Stimulated activated CD8-positive, alpha-beta memory T cell treated with anti-CD3 and anti-CD28 coated beads, Interleukin-4, amount 100 ng/mL, for 4 hours (primary cell): ENCODE measurements at places on chromosomes 3 and 15.
A peak's percentile ranks its signal among the peaks of the same experiment; 100 is the strongest.

DNA sequence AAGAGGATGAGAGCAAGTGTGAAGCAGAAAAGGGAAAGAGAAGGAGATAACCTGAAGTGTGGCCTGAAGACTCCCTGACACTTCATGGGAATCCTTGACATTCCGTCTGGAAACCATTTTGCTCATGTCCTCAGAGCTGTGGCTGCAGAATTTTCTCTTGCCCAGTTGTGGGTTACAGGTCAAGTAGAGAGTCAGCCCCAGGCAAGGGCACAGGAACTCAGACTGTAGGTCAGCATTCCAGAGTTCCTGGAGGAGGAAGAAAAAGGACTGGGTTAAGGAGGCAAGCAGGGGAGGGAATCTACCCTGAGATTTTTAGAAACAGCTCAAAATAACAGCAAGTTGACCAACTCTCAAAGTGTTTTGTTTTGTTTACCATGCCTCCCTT lies 4.1 kb upstream of the THSD4 start:
- DNase-seq = no peak

- no peak for DNase-seq
Observed at GRCh38 chr3:128489674-128489926, 3.4 kb downstream of the GATA2 start.

- no peak for DNase-seq
Observed at GRCh38 chr15:74027688-74028087, 33.2 kb downstream of the PML start.

DNA sequence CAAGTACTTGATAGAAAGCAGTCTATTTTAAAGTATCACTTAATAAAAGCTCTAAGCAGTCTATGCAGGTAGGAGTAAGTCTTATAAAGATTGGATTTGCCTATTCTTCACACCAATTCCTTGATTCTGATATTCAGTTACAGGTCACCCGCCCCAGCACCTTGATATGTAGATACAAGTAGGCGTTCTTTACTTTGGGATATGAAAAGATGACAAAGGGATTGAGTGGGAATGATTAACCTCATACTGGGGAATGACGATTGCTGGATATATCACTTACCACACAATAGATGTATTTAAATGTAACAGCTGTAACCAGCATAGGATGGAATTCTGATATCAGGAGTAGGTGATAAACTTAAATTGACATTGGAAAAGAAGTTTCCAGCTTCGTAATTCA lies 47.1 kb downstream of the HHLA2 start:
- DNase-seq = no peak

DNA sequence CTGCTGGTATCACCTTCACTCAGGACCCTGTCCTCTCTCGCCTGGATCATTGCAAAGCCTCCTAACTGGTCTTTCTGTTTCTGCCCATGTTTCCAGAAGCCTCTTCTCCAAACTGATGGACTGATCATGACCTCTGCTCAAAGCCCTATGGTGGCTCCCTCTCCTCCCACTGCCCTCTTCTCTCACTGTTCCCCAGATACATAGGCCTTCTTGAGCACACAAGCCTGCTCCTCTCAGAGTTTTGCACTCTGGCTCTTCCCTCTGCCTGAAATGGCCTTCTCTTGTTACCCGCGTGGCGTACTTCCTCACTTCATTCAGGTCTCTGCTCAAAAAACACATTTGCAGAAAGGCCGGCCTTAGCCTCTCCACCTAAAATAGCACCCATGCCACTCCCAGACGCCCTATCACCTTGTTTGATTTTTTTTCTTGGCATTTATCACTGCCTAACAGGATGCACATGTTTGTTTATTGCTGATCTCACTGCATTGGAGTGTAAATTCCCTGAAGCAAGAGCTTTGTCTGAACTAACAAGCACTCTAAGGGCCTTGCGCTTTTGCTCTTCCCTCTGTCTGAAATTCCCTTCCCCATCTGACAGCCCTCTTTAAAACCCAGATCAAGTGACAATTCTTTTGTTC lies 1.4 kb upstream of the ETFA start:
- DNase-seq = no peak

DNA sequence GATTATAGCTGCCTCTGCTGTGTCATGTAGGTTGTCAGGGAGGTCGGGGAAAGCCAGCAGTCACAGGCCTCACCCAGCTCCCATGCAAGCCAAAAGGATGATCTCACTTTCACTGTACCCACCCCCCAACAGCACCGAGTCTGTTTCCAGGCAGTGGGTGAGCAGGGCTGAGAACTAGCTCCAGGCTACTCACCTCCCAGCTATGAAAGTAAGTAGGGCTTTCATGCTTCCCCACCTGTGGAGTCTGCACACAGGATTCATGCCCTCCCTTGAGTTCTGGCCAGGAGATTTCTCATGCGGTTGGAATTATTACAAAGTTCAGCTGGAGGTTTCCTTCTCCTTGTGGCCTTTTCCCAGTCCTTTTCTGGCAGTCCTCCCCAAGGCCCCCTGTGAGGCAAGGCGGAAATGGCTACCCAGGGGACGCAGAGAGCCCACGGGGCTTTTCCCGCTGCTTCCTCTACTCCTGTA lies 356.2 kb downstream of the SV2B start:
- DNase-seq = no peak

GRCh38 chr3:49779358-49780079 lies 6.8 kb downstream of the IP6K1 start:
- no peak for DNase-seq

- DNase-seq = no peak
Observed at GRCh38 chr3:14631101-14631497, 20.5 kb upstream of the CCDC174 start.

- DNase-seq = no peak
Observed at GRCh38 chr3:122350814-122351418, 25.9 kb downstream of the CSTA start.

GRCh38 chr15:40285151-40285550 lies 2.3 kb upstream of the ANKRD63 start:
- no peak for DNase-seq

DNA sequence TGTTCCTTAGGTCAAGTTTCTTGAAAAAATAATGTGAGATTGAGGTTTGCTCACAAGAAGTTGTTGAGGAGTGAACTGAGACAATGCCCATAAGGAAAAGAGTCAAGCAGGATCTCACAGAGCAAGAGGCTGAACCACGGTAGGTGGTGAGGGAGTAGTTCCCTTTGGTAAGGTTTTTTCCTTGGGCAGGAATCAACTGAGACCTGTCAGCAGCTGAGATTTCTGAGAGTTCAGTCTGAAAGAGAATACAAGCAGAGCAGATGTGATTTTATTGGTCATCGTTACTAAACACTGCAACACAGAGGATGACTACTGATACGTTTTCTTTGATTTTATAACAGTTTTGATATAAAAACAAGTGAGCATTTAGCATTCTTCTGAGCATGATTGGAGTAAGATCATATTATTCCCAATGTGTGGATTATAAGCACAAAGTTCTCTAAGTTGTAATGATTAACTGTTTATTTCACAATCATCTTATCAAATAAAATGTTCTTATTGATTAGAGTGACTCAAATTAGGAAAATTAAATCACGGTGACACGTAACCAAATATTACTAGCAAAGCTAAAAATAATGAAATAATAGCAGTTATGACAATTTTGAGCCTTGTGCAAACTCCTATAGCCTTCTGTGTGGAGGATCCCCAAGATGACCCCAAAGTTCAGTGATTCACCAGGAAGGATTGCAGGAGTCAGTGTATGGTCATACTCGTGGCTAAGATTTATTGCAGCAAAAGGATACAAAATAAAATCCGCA lies 346.2 kb upstream of the ZNF717 start:
- DNase-seq = no peak

DNA sequence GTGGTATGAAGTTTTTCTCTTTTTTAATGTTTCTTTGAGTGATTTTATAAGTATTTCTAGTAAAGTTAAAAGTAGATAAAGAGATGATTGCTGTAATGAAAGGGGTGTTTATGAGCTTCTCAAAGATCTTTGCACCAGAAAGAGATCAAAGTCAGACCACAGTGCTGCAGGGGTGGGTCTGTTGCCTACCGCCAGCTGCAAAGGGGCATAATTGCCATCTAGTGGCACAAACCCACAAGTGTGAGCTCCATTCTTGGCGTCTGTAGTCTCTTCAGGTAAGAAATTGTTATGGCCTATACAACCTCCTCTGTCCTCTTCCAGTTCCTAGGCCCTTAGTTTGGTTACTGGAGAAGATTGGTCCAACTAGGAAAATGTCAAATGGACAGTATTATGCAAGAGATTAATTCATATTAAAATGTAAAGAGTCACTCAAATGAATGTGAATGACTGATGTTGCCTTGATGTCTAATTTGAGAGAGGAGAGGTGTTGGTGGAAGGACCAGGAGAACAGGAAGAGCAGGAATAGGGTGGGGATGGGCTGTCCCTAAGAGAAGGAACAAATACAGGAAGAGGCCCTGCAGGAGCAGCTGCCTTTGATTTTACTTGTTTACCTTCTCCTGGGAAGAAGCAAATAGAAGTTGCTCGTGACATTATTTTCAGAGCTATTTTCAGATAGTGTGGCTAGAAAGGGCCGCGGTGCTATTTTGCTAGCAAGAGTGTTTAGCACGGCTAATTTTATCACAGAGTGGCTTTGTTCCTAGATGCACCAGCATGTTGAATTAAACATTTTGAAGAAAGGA lies 53.0 kb upstream of the GSK3B start:
- DNase-seq = peak; percentile 13

GRCh38 chr3:106683953-106684620 lies 693.2 kb upstream of the CCDC54 start:
- no peak for DNase-seq

GRCh38 chr15:32747921-32748342 lies 30.1 kb downstream of the GREM1 start:
- DNase-seq = no peak

GRCh38 chr15:77516076-77516475 lies 95.4 kb downstream of the HMG20A start:
- no peak for DNase-seq

GRCh38 chr15:88323976-88324740 lies 67.6 kb upstream of the NTRK3 start:
- DNase-seq = no peak

GRCh38 chr3:46393011-46393410 lies 13.9 kb downstream of the CCR5AS start:
- DNase-seq = no peak

GRCh38 chr3:125232401-125232800 lies 19.9 kb upstream of the SLC12A8 start:
- DNase-seq = no peak

DNA sequence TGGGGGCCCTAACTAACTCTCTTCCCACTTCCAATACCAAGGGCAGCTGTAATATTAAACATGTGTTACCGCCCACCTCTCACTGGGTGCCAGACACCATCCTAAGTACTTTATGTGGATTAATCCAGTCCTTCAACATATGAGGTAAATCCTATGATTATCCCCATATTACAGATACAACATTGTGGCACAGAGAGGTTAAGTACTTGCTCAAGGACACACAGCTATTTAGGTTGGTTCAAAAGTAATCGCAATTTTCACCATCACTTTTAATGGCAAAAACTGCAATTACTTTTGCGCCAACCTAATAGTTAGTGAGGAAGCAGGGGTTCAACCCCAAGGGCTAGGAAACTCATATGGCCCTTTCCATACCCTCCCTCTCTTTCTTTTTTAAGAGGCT lies 100.8 kb downstream of the SEMA5B start:
- no peak for DNase-seq

DNA sequence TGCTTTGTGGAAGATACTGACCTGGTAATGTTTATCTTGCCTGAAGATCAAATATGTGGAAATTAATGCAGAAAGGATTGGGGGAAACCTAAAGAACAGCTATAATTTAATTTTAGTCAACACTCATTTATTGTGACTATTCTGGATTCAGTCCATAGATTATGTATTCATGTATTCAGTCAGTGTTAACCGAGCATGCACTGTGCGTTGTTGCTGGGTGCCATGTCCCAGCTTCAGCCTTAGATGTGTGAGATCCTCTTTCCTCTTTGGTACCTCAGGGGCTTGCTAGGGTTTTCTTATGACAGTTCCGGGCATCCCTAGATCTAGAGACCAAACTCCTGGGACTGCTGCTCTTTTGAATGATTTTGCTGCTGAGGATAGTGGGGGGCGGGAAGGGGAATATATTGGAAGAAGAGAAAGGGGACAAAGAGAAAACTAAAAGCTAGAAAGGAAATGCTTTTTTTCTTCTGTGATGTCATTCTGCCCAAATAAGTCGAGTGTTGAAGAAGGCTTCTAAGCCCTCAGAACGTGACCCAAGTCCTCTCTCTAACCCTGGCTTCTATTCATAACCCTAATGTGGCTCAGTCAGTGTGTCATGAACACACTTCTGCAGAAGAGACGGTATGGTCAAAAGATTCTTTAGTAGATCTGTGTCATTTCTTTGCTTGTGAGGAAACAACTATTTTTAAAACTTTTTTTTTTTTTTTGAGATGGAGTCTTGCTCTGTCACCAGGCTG lies 33.5 kb downstream of the STARD9 start:
- no peak for DNase-seq

DNA sequence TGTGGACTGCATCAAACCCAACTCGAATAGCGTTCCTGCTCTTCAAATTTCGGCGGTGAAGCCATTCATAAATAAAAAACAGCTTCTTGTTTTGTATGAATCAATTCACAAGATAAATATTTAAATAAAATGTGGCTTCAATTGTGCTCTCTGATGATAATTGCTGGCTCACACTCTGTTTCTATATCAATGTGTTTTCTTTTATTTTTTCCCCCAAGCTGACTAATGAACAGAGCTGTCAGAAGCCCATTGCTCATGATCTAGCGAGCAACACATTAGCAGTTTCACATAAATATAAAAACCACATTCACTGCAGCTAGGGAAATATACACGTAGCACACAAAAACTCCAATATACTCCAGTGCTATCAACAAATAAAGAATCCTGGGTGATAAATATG lies 45.0 kb upstream of the FOXP1 start:
- DNase-seq = no peak

- DNase-seq = no peak
Observed at GRCh38 chr3:150247441-150247840, 160.7 kb upstream of the TSC22D2 start.

DNA sequence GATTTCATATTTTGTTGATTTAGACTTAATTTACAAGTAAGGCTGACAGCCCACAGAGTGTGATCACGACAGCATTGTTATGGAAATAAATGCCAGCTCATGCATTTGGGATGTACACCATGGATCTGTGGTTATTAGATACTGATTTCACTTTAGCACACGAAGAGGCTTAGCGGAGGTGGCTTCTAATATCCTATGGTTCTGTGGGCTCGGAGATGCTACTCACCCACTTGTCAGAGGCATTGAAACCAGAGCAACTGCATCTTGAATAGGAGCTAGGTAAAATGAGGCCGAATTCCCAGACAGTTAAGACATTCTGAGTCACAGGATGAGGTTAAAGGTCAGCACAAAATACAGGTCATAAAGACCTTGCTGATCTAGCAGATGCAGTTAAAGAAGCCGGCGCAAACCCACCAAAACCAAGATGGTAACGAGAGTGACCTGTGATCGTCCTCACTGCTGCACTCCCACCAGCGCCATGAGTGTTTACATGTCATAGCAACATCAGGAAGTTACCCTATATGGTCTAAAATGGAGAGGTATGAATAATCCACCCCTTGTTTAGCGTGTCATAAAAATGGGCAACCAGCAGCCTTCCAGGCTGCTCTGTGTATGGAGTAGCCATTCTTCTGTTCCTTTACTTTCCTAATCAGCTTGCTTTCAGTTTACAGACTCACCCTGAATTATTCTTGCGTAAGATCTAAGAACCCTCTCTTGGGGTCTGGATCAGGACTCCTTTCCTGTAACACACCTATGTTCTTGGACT lies 117.5 kb downstream of the PGPEP1L start:
- no peak for DNase-seq

GRCh38 chr15:62782896-62783295 lies 259.7 kb upstream of the TPM1 start:
- no peak for DNase-seq

GRCh38 chr3:69094467-69095205 lies 9.9 kb downstream of the ARL6IP5 start:
- no peak for DNase-seq

- no peak for DNase-seq
Observed at GRCh38 chr3:45442679-45443253, 54.4 kb downstream of the LARS2 start.
